Liver (tissue), 10 donors: ENCODE measurements at places on chromosomes 13 and 19. TPM values are rescaled to one million over a fixed set of nuclear protein-coding genes. Genes with fewer than 3 reads are reported as not detected.

- DNase-seq, result no peak
These were observed 71.2 kb upstream of the GTF3A start for GRCh38 chr13:27353166-27353583.

DNA sequence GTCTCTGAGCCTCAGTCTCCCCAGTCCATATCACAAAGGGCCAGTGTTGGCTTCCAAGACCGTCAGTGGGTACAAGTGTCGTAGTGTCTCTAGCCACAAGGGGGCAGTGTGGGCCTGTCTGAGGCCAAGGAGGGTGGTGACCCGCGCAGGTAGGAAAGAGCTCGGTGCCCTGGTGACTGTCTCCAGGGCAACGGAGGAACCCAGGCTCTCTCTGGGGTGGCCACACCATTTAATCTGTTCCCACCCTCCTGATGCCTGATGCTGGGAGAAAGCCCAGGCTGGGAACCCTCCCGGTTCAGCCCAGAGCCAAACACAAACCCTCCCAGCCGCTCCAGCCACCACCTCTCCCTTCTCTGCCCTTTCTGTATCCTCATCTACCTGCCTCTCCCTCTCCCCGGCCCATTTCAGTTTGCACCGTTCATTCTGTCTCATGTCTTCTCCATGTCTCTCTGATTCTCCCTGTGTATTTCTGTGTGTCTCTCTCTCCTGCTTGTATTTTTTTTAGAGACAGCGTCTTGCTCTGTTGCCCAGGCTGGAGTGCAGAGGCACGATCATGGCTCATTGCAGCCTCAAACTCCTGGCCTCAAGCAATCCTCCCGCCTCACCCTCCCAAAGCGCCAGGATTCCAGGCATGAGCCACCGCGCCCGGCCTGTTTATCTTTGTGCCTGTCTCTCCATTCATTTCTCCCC, 17.5 kb upstream of the MEIS3 start:
- DNase-seq, result peak; percentile 90

PRR19 gene
- total RNA-seq, result not detected

GFY gene
- not detected for total RNA-seq

ZNF350 gene
- 3.7 TPM for total RNA-seq

DNA sequence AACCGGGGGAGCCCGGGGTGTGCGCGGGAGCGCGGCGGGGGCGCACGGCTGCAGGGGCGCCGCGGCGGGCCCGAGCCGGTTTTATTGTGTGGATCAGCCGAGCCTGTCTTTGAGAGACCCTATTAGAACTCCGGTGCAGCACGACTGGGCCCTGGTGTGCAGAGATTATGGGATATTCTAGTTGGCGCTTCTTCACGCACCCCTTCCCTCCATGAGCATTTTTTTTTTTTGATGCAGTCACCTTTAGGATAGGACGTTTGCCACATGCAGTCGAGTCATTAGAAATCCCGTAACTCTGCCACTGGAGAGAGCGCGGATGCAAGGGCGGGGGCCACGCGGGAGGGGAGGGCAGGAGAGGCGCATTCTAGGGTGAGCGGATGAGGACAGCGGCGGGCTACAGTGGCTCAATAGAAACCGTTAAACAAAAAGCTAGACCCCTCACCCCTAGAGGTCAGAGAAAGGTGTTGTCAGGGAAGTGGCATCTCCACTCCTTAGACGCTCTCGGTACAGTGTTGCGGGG, 3.7 kb downstream of the FGF9 start:
- DNase-seq, result peak; percentile 33

GRCh38 chr13:21443171-21443570, 15.9 kb downstream of the ZDHHC20 start:
- no peak for DNase-seq

DNA sequence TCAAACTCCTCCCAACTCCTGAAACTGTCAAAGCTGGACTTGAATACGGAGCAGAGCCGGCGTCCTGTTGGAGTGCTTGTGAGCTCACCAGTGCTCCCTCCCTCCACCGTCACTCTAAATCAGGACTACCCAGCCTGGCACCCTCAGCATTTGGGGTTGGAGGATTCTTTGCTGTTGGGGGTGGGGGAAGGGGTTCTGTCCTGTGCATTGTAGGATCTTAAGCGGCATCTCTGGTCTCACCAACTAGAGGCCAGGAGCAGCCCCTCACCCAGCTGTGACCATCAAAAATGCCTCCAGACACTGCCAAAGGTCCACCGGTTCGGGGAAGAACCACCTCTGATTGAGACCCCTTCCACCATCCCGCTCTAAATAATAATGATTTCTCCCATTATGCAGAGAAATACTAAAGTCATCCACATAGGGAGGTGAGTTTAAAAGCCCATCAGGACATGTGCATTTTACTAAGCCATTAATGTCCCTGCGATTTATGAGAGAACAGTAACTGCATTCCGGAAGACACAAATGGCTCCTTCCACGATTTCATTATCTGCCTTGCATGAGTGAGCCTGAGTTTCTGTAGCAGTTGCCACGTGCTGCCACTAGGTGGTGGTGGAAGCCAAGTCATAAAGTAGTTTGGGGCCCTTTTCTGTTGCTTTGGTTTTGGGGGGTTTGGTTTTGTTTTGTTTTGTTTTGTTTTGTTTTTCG, 16.1 kb upstream of the USP29 start:
- peak; percentile 61 for DNase-seq

- no peak for DNase-seq
These were observed 1374.8 kb downstream of the PCDH9 start for GRCh38 chr13:65855242-65855805.

GPX4 gene
- 122 TPM for total RNA-seq

GRCh38 chr13:111322001-111322915, 1.8 kb downstream of the TEX29 start:
- DNase-seq, result no peak

PLPP2 gene
- total RNA-seq, result 0.75 TPM

GRCh38 chr13:100068133-100068931, 20.6 kb upstream of the PCCA start:
- DNase-seq, result no peak

UGGT2 gene
- total RNA-seq, result 16.7 TPM

DNA sequence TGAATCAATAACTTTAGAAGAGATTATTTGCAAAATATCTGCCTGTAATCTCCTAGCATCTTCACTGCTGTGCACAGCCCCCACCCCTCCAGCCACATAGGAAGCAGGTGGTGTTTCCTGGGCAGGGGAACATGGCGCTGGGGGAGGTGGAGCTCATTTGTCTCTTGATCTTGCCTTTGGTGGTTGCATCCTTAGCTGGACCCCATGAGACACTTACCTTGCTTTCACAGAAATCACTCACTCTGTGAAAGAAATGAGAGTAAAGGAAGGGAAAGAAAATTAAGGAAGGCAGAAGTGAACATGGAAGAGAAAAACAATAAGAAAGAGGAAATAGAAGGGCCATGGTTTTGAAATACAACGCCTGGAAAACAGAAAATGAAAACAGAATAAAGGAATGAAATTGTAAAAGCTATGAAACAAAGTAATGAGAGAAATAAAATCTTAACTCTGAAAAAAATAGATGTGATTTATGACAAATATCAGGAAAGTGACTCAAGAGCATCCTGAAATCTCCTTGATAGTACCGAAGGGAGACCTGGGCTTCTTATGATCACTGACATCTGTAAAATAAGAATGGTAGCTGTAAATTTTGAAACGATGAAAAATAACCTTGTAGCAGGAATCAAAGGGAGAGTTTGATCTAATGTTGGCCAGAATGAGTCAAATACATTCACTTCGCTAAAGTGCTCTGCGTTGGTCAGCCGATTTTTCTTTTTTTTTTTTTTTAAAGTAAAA, 17.2 kb upstream of the RNASEH2B start:
- no peak for DNase-seq

- DNase-seq, result no peak
These were observed at the start of gene SPTBN4 for GRCh38 chr19:40466985-40467734. Gene SPTBN4, plus strand, starts transcription at chr19:40467001. Its CDS starts 5,621 bp downstream, at chr19:40472622.

- peak; percentile 30 for DNase-seq
These were observed 1.6 kb downstream of the MAP2K7 start for GRCh38 chr19:7905268-7905667.

DNA sequence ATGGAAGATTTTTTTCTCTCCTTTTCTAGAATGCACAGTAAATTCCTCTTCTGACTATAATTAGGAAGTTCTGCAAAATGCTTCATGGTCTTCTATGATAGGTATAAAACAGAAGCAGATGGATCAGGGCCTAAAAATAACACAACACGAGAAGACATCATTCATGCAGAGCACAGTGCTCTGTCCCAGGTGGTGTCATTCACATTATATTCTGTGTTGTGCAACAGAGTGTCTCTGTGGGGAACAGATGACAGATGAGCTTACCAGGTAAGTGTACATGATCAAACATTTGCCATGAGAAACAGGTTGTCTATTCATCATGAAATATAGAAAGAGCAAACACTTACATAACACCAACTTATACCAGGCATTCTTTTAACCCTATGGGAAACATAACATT, 288.3 kb downstream of the KCTD12 start:
- no peak for DNase-seq

SIGLEC5 gene
- not detected for total RNA-seq

- no peak for DNase-seq
These were observed 714.7 kb upstream of the PCDH20 start for GRCh38 chr13:62130062-62130970.

BRME1 gene
- total RNA-seq, result 0.42 TPM

DNA sequence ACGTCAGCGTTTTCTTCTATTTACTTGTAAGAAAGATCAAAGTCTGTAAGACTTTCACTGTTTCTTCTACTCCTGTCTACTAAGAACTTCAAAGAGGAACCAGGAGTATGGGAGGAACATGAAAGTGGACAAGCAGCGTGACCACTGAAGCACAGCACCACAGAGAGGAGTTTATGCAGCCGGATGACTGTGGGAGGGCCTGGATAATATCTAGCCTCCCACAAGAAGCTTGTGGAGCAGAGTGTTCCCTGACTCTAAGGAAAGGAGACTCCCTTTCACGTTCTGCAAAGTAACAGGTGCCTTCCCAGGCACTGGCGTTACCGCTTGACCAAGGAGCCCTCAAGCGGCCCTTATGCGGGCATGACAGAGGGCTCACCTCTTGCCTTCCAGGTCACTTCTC, 83.6 kb upstream of the PDCD5 start:
- DNase-seq, result no peak

LRRC8E gene
- total RNA-seq, result 1.8 TPM

KLHL1 gene
- total RNA-seq, result not detected

ZNF763 gene
- total RNA-seq, result 1.3 TPM

ZNF793 gene
- total RNA-seq, result 0.93 TPM

ATP4B gene
- total RNA-seq, result not detected

GRCh38 chr19:49951806-49952478, 9.0 kb downstream of the SIGLEC11 start:
- no peak for DNase-seq

SRRM5 gene
- 0.08 TPM for total RNA-seq

- no peak for DNase-seq
These were observed 170.8 kb downstream of the FOXO1 start for GRCh38 chr13:40495621-40496001.

GRCh38 chr13:51156648-51157047, 45.6 kb upstream of the C13orf42 start:
- DNase-seq, result no peak

CEACAM16 gene
- 0.09 TPM for total RNA-seq

SOX1 gene
- total RNA-seq, result not detected

HPN gene
- 130 TPM for total RNA-seq

IFI30 gene
- 129 TPM for total RNA-seq

DNA sequence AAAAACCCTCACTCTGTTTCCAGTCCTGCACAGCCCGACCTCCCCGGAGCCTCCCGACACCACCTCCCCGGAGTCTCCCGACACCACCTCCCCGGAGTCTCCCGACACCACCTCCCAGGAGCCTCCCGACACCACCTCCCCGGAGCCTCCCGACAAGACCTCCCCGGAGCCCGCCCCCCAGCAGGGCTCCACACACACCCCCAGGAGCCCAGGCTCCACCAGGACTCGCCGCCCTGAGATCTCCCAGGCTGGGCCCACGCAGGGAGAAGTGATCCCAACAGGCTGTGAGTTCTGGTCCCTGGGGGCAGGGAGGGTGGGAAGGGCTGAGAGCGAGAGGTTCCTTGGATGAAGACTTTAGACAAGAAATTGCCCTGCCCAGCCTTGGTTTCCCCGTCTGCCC, 5.4 kb downstream of the MADCAM1 start:
- DNase-seq, result no peak

DMRTC2 gene
- total RNA-seq, result not detected

EEF1AKMT1 gene
- total RNA-seq, result 5.0 TPM

GRCh38 chr13:36076211-36076610, 55.0 kb downstream of the DCLK1 start:
- no peak for DNase-seq

DNA sequence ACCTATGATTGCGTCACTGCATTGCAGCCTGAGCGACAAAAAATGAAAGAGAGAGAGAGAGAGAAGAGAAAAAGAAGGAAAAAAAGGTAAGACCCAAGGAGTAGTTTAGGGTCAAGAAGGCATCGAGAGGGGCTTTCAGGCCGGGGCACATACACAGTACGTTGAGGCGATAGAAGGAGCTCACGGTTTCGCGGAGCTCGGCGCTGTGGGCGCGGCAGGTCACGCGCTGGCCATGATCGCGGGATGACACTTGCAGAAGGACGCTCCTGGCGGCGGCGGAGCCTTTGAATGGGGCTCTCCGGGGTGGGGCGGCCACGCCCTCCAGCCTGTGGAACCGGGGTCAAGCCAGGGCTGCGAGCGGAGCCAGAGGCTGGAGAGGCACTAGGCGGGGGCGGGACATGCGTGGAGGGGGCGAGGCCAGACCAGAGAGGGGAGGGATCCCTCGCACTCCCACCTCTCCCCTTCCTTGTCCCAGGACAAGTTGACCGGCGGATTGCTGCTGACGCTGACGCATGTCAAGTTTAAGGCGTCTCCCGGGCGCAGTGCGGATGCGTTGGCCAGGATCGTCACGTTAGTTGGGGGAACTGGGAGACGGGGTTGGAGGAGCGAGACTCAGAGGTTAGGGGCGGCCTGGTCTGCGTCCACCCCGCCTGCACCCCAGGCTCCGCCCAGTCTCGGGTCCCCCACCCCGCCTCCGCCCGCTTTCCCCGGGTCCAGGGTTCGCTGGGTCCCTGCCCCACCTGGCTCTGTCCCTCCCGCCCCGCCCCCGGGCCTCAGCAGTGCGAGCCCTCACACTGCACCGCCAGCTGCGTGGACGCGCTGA, 6.9 kb downstream of the NPHS1 start:
- no peak for DNase-seq

GRCh38 chr13:41284512-41285288, 21.3 kb upstream of the MTRF1 start:
- no peak for DNase-seq

DNA sequence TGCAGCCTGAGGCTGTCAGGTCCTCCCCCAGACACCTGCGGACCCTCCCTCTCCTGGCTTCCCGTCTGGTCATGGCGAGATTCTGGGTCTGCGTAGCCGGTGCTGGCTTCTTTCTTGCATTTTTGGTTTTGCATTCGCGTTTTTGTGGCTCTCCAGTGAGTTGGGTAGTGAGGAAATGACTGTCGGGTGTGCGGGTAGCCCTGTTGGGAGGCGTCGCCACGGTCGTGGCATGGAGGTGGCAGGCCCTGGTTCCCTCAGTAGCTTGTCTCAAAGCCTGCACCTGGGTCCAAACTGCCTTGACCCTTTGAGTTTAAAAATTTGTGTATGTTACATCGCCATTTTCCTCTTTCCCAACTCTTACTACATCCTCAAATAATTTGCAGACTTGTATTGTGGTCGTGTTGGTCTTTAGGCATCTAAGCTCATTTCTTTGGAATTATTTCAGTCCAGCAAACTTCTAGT, 344 bp downstream of the NHLRC3 start:
- no peak for DNase-seq

GRCh38 chr19:3362217-3362906, 4.0 kb upstream of the NFIC start:
- DNase-seq, result no peak
